ENCODE measurements at places on chromosomes 6 and 20. TPM values are rescaled to one million over a fixed set of nuclear protein-coding genes. Genes with fewer than 3 reads are reported as not detected.

Gene UNC5CL
- 0.33 TPM for polyA plus RNA-seq

Gene DEFB132
- not detected for polyA plus RNA-seq

Gene MUCL3
- polyA plus RNA-seq: not detected

Gene PXDC1
- polyA plus RNA-seq: 32.0 TPM

Gene DEFB125
- not detected for polyA plus RNA-seq

Gene FRK
- 0.44 TPM for polyA plus RNA-seq

Gene LCA5
- polyA plus RNA-seq: 0.48 TPM

Gene BPIFB1
- polyA plus RNA-seq: 0.04 TPM

Gene EPPIN
- not detected for polyA plus RNA-seq

Data from psoas muscle (tissue), 8 donors.